ENCODE measurements at places on chromosomes 11 and 22.

GRCh38 chr11:128644576-128644975, 49.3 kb upstream of the FLI1 start:
- no peak for DNase-seq

GRCh38 chr11:64466115-64466718, 107.3 kb downstream of the RPS6KA4 start:
- DNase-seq = no peak

GRCh38 chr11:33722590-33723234, 13.5 kb downstream of the CD59 start:
- no peak for DNase-seq

DNA sequence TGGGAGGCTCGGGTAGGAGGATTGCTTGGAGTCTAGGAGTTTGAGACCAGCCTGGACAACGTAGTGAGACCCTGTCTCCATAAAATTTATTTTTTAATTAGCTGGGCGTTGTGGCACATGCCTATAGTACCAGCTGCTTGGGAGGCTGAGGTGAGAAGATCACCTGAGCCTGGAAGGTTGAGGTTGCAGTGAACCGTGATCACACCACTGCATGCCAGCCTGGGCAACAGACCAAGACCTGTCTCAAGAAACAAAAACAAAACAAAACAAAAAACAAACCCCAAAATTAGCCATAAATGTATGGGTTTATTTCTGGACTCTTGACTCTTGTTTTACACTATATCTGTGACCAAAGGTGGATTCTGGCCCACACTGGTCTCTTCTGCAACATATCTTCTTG, 41.6 kb downstream of the EIF3F start:
- DNase-seq = no peak

- no peak for DNase-seq
These were observed 81.4 kb downstream of the SLC1A2 start for GRCh38 chr11:35337914-35338305.

DNA sequence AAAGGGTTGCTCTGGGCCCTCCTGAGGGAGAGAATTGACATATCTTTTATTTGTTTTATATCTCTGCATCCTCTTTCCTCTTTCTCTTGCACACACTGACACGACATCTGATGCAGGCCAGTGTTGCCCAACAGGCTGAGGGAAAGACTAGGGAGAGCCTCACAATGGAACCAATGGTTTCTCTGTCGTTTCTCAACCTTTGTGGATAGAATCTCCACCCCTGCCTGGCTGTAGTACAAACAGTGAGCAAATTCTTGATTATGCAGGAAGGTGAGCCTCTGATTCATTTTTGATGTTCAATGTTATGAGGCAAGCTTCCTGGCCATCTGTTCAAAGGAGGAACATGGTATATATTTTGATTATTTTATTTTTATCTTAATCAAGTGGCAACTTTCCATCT, 49.8 kb upstream of the PLET1 start:
- DNase-seq = peak; percentile 85

- DNase-seq = no peak
These were observed 31.6 kb downstream of the NECTIN1 start for GRCh38 chr11:119697445-119697844.

DNA sequence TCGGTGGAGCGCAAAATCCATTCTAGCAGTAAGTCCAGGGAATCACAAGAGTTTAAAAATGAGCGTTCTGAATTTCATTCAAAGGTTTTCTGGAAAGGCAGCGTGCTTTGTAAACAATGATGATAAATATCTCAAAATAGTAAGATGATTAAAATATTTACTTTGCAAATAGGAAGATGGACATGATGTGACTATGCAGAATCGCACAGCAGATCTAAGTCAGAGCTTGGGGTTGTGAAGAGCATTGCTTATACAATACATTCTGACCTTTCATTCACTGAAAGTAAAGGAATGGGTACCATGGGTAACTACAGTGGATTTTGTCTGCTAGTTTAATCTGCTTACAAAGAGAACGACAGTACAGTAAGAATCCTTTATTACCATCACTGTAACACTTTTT, 77.5 kb downstream of the PPP6R3 start:
- DNase-seq = no peak

DNA sequence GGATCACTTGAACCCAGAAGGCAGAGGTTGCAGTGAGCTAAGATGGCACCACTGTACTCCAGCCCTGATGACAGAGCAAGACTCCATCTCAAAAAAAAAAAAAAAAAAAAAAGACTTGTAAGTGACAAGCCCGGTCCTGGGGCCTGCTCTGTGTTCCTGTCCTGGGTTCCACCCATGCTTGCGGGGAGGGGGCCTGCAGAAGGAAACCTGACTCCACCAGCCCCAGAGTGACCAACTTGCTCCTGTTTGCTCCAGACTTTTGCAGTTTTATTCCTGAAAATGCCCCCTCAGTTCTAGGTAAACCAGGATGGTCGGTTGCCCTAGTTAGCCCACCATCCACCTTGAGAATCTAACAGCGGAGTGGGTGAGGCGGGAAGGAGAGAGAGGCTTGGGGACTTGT, 10.1 kb upstream of the LRP5 start:
- DNase-seq = no peak

DNA sequence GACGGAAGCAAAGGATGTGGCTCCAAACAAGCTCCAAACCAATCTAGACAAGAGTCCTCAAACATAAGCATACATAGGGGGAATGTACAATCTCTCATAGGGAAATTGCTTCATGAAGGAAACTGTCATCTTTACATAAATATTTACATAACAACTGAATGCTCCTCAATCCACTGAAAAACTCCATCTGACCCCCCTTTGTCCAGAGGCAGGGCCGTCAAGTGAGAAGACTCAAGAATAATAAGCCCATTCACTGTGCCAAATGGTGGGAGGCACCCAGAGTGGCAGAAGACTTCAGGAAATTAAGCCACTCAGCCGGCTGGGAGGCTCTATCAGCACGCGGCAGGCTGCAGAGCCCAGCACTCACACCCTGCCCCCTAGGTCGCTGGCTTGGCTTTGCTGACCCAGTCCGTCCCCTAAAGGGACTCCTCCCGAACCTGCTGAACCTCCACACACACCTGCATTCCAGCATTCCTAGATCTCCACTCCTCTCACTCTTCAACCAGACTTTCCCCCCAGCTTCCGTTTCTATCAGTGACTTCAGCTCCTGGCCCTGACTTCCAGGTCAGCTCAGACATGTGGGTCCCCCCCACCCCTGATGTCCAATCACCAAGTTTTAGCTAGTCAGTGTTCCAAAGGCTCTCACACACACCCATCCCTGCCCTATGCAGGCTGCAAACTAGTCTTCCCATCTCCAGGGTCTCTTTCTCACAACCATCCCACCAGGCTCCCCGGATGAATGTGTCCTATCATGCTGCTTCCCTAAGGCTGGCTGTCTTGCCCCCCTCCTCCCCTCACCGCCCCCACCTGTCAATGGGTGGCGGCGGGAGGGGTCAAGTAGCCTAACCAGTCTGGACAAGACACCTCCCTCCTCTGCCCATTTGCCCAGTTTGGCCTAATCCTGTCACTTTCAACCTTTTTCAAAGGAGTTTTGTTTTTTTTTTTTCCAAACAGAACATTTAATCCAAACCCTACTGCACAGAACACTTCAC, 11.3 kb downstream of the VPS37C start:
- DNase-seq = no peak

DNA sequence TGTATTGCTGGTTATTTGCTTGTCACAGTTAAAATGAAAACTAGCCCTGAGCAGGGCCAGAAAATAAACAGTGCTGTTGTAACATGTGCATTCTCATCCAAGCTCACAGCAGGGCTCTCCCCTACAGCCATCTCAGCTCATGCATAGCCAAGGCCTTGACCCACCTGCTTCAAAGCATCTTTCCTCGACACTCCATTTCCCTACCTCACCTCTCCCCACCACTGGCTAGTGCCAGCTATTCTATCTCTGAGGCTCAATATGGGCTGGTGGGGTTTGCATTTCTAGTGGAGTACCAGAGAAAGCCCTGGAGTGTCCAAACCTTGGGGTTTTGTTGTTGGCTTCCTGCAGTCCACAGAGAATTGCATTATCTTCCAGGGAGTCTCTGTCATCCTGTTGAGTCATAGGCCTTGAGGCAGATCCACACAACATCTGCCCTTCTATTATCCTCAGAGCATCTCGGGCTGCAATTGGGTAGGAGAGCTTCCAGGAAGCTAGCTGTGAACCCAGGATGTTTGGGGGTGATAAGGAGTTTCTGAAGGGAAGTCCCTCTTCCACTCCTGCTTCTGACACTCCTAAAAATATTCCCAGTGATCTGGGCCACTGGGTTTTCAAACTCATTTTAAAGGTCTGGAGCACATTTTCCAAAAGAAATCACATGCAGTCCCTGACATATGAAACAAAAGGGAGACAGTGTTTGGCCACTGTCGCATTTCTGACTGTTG, 36.1 kb upstream of the AMOTL1 start:
- DNase-seq = peak; percentile 41

DNA sequence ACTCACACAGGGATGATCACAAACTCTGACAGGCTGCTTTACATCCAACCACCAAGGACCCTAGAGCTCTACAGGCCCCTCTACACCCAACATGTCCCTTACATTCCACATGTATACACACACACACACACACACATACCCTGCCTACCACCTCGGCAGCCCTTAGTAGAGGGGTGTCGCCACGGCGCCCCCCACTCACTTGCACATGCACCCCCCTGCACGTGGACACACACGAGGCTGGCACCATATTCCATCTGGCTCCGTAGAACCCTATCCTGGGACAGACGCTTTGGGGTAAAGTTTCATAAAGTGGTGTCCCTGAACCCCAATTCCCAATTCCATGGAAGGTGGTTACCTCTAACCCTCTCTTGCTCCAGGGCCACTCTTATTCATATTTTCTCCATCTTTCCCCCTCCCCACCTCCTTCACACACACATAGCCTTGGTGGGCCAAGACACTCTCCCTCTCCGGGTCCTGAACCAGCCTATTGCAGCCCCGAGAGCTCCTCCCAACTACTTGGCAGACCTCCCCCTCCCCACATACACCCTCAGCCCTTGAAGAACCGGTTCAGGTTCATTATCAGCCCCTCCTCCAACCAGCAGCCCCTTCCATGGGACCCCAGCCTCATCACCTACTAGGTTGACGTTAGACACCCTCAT, 809 bp downstream of the PDE2A start:
- DNase-seq = no peak

GRCh38 chr11:35717043-35717442, 54.5 kb downstream of the TRIM44 start:
- DNase-seq = no peak

- no peak for DNase-seq
These were observed 41.9 kb downstream of the KCNJ1 start for GRCh38 chr11:128825050-128825784.

- DNase-seq = no peak
These were observed 232.6 kb downstream of the FAT3 start for GRCh38 chr11:92457250-92457649.

GRCh38 chr11:66907751-66908630, 50.2 kb downstream of the PC start:
- no peak for DNase-seq

- DNase-seq = no peak
These were observed 25.0 kb upstream of the MYRF start for GRCh38 chr11:61727401-61727811.

- DNase-seq = no peak
These were observed 7.9 kb downstream of the PAX6 start for GRCh38 chr11:31802990-31803812.

DNA sequence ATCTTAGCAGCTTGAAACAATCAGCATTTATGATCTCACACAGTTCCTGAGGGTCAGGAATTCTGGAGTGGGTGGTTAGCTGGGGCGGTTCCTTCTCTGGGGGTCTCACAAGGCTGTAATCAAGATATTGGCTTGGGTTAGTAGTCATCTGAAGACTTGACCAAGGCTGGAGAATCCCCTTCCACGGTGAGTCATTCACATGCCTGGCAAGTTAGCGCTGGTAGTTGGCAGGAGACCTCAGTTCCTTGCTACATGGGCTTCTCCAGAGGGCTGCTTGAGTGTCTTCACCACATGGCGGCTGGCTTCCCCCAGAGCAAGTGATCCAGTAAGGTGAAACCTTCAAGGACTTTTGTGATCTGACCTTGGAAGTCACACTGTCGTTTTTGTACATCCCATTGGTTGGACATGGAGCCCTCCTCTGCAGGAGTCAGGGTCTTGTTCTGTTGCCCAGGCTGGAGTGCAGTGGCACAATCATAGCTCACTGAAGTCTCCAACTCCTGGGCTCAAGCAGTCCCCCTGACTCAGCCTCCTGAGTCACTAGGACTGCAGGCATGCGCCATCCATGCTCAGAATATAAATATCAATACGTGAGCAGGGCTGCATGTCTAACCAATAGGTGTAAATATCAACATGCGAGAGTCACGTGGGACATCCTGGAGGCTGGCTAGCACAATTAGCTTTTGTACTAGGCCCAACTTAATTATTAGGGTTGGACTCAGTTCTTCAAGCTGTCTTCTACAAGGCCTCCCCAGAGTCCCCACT, 7.2 kb upstream of the NIPSNAP1 start:
- peak; percentile 55 for DNase-seq

DNA sequence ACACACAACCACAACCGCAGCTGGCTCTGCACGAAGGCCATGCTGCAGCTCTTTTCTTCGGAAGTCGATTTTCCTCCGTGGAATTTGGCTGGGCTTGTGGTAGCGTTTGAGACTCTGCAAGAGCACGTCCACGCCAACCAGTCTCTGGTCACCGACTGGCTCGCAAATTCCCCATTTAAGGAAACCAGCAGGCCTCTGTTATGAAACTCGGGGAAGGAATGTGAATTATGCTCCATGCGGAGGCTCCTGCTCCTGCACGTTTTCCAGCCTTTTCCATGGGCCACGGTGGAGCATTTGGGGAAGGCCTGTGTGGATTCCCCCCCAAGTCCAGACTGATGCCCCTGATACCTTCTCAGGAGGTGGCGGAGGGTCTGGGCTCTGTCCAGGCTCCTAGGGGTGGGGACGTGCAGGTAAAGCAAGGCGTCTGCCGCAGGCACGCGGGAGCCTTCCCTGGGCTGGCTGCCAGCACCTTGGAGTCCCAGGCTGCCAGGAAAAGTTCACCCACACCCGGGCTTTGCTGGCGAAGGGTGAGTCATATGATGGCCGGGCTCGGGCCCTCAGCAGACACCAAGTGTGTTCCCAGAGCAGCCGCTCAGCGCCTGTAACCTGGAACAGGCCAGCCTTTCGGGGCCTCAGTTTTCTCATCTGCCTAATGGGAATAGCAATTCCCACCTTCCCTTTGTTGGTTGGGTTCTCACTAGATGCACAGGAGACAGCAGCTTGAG, 41.9 kb downstream of the LRP5 start:
- peak; percentile 54 for DNase-seq

GRCh38 chr11:72083414-72083813, 2.8 kb downstream of the LRRC51 start:
- DNase-seq = no peak

DNA sequence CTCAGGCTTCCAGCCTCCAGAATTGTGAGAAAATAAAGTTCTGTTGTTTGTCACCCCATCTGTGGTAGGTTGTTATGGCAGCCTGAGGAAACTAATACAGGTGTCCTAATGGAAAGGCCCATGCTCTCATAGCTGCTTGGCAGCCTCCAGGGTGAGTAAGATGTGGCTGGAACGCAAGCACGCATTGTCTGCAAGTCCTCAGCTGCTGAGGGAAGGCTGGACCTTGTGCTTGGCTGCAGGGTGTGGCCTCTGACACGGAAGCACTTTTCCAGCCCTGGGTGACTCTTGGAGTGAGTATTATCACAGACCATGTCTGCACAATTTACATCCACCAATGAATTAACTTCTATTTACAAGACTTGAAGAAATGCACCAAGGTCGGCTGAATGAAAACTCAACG, 44.4 kb upstream of the BARX2 start:
- peak; percentile 20 for DNase-seq

GRCh38 chr11:1109101-1109917, 34.6 kb downstream of the MUC2 start:
- no peak for DNase-seq

GRCh38 chr11:81840380-81840779, 893.3 kb downstream of the FAM181B start:
- DNase-seq = no peak

Measured in epithelial cell of prostate (primary cell).